Germinal center (tissue), 1 donor: ENCODE measurements at places on chromosomes 3 and 15.
A peak's percentile ranks its signal among the peaks of the same experiment; 100 is the strongest.

- no peak for DNase-seq
Observed at GRCh38 chr3:188147782-188148181, 6.2 kb upstream of the LPP start.

DNA sequence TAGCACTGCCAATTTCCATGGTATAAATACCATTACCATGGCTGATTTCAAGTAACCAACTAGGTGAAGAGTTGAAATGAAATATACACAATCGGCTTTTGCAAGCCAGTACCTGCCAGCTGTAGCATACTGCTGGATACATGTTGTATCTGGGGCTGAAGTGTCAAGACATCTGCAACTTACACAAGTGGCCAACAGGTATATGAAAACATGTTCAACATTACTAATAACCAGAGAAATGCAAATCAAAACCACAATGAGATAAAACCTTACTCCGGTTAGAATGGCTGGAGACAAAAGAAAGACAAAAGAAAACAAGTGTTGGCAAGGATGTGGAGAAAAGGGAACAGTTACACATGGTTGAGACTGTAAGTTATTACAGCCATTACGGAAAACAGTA is 11.6 kb downstream of the ATOSA start:
- DNase-seq, result no peak

DNA sequence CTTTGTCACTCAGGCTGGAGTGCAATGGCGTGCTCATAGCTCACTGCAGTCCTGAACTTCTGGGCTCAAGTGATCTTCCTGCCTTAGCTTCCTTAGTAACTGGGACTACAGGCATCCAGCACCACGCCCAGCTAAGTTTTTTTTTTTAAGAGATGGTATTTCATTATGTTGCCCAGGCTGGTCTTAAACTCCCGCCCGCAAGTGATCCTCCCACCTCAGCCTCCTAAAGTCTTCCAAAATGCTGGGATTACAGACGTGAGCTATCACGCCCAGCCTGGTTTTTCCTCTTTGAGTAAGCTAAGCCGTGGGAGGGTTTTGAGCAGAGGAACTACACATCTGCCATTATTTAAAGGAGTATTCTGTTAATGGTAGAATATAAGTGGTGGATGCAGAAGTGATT is 7.4 kb upstream of the LRRFIP2 start:
- DNase-seq, result no peak

DNA sequence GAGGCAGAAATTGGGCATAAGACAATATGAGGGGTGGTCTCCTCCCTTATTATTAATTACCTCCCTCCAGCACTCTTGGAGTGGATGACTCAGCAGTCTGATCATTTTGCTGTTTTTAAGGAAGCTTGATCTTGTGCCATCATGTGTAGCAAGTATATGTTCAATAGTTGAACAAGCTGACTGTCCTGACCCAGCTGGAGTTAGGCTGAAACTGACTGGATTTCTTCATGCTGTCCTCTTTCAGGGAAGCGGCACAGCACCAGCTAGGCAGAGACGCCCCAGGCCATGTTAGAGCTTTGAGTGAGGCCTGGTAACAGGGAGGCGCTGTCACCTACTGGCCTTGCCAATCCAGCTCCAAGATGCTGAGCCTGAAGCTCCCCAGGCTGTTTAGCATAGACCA is 54.4 kb upstream of the KIF23 start:
- no peak for DNase-seq

- DNase-seq, result no peak
Observed at GRCh38 chr3:20904671-20905070, 718.7 kb upstream of the SGO1 start.

DNA sequence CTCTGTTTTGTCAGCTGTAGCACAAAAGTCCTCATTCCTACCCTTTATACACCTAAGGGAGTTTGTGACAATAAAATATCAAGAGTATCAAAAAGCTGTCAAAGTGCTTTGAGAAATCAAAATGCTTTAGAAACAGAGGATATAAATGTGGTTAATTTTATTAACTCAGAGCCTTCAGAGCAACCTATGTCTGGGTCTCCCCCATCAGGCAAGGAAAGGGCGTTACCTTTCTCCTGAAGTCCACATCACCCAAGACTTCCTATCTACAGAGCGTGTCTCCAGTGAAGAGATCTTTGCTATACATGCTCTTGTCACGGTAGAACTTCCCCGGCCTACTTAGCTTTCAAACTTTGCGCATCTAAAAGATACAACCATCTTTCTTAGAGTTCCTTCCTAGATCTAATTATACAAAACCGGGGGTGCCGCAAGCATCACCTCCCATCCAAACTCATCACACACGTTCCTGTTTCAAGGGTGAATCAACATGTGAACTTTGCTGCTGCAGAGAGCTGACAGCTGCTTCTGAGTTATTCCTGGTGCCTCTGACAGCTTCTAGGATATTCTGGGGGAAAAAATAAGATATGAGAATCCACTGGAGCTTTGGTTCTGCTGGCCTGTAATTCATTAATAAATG is 93.0 kb downstream of the RARB start:
- DNase-seq, result no peak

GRCh38 chr3:131038326-131038725 is 11.6 kb downstream of the NEK11 start:
- DNase-seq, result no peak

DNA sequence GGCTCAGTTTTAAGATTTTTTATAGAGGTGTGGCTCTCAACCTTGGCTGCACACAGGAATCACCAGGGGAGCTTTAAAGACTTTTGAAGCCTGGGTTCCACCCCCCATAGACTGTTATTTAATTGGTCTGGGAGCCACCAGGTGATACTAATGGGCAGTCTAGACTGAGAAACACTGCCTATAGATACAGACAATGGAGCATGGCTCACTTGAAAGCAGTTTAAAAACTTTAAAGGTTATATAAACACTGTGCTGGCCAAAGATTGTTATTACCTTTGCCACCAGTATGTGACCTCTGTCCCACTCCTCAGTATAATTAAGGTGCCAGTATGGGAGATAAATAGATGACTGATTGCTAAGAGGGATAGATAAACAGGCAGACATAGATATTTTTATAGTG is 3.8 kb downstream of the GOLIM4 start:
- DNase-seq, result no peak

- no peak for DNase-seq
Observed at GRCh38 chr3:25046911-25047771, 380.9 kb upstream of the RARB start.

DNA sequence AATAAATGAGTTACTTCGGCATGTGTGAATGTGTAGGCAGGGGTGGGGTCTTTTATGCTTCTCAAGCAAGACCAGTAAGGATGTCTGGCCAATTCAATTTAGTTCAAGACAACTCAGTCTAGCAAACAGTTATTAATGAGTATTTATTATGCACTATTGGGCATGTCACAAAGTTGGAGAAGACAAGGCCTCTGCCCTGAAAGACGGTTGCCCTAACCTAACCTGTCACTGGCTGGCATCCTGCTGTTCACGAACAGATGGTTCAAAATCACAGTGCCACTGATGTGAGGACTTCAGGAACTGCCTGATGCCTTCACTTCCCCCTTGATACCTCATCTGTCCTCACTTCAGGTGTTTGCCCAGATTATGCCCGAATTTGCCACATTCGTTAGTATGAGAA is 217.8 kb downstream of the SOX2 start:
- DNase-seq, result no peak

GRCh38 chr3:99505200-99505599 is 133.2 kb upstream of the COL8A1 start:
- DNase-seq, result no peak

DNA sequence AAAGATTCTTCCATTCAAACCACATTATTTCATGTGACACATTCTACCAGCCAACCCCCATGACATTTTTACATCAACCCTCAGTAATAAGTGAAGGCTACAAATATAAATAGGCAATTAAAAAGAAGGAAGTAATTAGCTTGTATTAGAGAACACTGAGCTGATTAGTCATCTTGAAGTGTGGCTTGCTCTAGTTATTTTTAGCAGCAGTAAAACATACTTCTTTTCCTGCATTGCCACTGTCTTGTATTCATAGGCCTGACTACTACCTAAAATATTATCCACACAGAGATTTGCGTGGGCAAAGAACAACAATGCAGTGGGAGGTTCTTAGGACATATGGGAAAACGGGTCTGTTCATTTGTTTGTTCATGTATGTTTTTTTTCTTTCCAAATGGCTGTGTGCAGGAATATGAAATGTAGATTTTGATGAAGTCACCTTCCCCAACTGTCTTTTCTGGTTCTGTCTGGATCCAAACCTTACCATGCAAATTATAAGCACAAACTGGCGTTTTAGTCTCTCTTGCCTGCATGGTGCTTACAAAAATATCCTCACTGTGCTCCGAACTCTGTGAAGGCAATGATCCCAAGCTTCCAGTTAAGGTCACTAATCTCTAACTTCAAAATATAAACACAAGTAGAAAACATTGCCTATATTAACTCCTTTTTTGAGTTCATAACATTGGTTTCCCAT is 31.5 kb upstream of the TM4SF4 start:
- DNase-seq, result no peak

DNA sequence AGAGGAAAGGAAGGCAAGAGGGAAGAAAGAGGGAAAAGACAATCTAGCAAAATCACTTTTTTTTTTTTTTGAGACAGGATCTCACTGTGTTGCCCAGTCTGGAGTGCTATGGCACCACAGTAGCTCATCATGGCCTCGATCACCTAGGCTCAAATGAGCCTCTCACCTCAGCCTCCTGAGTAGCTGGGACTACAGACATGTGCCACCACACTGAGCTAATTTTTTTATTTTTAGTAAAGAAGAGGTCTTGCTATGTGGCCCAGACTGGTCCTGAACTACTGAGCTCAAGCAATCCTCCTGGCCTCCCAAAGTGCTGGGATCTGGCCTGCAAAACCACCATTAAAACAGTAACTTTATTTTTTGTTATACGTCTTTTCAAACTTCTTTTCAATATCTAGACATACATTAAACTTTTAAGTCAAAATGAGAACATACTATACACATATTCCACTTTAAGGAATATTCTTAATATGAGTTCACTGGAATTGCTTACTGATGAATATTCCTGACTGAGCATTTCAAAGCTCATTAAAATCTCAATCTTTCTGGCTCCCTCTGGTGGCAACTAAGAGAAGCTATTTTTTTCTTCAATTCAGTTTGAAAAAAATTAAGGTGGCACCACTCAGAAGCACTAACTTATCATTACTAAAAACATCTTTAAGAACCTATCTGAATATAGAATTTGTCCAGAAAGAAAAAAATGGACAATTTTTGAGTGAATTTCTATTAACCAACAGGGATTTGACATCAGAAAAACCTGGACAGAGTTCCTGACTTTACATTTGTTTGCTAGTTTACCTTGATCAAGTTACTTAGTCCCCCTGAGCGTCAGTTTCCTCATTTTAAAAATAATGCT is 40.9 kb downstream of the UACA start:
- DNase-seq, result peak; percentile 31

DNA sequence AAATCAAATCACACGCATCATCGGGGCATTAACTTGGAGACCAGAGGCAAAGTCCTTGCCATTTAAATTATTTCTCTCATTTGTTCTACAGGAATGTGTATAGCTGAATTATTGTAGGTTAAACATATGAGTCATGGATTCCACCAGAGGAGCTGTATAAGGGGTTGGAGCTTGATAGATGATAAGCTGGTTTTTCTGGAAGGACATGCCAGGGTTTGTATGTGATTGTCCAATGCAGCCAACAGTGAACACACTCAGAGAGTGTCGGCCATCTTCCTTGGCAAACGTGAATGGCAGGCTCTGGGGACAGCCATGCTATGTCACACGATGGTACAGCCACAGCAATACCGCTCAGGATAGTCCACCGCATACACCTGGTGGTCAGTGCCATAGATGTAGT is 25.1 kb downstream of the SSUH2 start:
- no peak for DNase-seq

GRCh38 chr15:57281321-57281720 is 95.0 kb upstream of the CGNL1 start:
- no peak for DNase-seq

DNA sequence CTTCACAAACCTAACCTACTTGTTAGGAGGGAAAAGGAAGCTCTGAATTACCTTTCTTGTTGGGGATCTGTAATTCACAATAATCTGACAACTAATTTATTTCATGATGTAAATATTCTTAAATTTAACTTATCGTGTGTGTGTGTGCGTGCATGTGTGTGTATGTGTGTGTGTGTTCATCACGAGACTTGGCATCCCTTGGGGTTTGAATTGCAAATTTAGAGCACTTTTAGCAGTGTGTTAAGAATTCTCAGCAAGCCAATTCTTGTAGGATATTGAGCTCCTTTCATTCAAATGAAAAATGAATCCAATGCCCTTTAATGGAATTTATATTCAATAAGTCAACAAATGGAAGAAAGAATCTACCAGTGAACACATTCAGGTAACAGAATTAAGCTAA is 85.9 kb upstream of the C3orf80 start:
- no peak for DNase-seq

- DNase-seq, result no peak
Observed at GRCh38 chr3:38038447-38038911, 529 bp upstream of the DLEC1 start.

DNA sequence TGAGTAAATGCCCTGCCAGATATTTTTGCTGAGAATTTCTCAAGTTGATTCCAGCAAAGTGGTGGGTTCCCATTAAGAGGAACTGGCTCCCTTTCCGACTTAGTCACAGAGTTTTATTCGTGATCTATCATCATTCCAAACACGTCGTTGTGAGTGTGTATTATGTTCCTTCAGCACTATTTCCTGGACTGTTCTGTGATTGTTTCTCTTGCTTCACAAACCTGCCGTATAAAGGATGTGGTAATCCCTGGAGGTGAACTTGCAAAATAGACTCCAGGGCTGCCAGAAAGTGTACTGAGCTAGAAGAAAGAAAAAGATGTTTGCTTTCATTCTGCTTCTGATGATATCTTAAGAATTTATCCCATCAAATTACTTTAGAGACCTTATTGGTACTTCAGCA is 14.5 kb upstream of the CAPN3 start:
- no peak for DNase-seq

- no peak for DNase-seq
Observed at GRCh38 chr3:197706658-197707057, 30.0 kb downstream of the RUBCN start.

GRCh38 chr3:177928172-177928873 is 607.9 kb upstream of the KCNMB2 start:
- DNase-seq, result no peak

GRCh38 chr3:169449012-169449411 is 214.5 kb downstream of the MECOM start:
- no peak for DNase-seq

DNA sequence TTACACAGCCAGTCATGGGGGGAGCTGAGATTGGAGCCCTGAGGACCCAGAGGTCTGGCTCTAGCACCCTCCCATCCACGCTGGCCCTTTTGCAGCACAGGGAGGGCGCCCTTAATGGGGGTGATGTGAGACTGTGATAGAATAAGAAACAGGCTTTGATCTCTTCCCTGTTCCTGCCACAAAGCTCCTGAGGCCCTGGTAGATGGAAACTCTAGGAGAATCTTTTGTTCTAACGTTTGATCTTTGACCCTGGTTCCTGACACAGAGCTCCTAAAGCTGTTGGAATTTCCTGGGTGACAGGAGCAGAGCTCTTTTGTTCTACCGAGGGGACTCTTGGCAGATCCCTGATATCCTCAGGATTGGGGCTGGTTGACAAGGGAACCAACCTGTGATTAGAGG is 1.2 kb upstream of the UROC1 start:
- no peak for DNase-seq

- no peak for DNase-seq
Observed at GRCh38 chr3:64865839-64866570, 178.2 kb upstream of the ADAMTS9 start.
